ENCODE measurements at places on chromosomes 12 and 14.

DNA sequence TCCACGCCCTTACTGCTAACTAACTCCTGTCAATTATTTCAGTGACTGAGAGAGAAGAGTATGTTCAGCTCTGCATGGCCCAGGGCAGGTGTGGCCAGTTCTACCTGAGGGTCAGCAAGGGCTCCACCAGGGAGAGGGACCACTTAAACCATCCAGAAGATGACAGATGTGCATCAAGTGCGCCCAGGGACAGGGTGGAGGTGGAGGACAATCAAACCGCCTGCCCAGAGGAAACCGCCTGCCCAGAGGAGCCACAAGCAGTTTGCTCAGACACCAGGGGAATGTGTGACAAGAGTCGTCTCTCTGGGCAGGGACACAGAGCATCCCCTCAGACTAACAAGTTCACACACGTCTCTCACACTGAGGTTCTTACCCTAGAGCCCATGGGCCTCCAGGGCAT is 14.5 kb downstream of the DPF3 start:
- DNase-seq = no peak

DNA sequence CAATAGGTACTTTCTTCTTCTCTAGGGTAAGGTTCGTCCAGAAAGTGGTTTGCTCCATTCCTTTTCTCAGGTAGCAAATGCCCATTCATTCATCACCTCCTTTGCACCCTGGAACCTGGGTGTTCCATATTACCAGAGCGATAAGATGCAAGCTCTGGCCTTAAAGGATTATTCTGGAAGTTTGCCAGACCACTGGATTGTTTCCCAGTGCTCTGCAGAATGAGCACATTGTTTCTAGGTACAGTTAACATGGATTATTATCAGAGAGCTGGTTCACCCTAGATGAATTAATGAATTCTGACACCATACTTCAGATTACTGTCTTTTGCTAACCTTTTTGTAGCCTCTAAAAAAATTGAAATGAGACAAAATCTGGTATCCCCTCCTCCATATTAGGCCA is 170.9 kb upstream of the BMP4 start:
- DNase-seq = no peak

GRCh38 chr12:128685903-128686475 is 137.8 kb downstream of the SLC15A4 start:
- DNase-seq = no peak

GRCh38 chr12:132765361-132765760 is 3.7 kb upstream of the ANKLE2 start:
- no peak for DNase-seq

GRCh38 chr14:52342849-52343596 is 28.9 kb downstream of the PTGER2 start:
- no peak for DNase-seq

- DNase-seq = no peak
Measured at GRCh38 chr12:114030451-114030850, 64.3 kb upstream of the RBM19 start.

GRCh38 chr12:96822641-96823040 is 84.4 kb upstream of the NEDD1 start:
- no peak for DNase-seq

DNA sequence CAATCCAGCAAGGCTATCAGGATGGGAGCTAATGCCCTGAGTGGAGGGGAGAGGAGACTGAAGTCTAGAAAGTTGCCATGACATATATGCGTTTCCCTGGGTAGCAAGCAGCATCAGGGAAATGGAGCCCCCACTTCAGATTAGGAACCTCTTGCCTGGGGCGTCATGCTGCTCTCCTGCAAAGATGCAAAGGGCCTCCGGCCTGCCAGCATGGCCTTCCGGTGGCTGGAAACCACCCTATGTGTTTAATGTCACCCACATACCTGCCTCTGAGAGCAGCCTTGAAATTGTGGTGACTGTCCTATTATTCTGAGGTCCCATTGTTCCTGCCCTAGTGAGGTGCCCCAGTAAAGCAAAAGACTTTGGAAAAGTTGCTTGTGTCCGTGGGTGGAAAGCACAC is 10.0 kb upstream of the IFI27L2 start:
- no peak for DNase-seq

- no peak for DNase-seq
Measured at GRCh38 chr14:100328495-100329163, 5.5 kb downstream of the SLC25A47 start.

GRCh38 chr14:54754623-54755386 is 147.8 kb downstream of the GCH1 start:
- DNase-seq = no peak

- no peak for DNase-seq
Measured at GRCh38 chr14:104202259-104203070, 64.1 kb downstream of the KIF26A start.

DNA sequence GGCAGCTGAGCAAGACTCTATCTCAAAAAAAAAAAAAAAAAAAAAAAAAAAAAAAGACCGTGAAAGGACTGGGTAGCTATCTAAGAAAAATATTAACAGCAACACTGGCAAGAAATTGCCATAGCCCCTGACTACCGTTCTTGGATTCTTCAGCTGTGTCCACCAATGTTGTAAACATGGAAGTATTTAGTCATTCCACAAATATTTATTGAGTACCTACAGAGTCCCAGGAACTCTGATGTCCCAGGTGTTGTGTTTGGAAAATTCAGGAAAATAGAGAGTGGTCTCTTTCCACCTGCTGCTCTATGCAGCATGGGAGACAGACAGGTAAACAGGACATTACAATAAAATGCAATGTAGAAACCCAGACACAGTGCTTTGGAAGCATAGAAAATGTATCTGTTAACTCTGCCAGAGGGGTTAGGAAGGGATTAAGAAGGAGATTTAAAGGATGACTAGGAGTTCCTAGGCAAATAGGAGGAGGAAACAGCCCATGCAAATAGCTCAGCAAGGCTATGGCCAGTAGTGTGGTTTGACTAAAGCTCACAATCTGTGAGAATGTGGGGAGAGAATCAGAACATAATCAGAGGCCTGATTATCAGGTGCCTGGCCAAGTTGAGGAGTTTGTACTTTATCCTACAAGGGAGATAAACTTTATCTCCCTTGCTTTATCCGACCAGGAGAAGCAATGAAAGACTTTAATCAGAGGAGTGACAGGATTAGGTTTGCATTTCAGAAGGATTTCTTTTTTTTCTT is 2.1 kb upstream of the DLST start:
- no peak for DNase-seq

- DNase-seq = peak; percentile 93
Measured at GRCh38 chr12:69161829-69162228, 77.5 kb upstream of the CPSF6 start.

DNA sequence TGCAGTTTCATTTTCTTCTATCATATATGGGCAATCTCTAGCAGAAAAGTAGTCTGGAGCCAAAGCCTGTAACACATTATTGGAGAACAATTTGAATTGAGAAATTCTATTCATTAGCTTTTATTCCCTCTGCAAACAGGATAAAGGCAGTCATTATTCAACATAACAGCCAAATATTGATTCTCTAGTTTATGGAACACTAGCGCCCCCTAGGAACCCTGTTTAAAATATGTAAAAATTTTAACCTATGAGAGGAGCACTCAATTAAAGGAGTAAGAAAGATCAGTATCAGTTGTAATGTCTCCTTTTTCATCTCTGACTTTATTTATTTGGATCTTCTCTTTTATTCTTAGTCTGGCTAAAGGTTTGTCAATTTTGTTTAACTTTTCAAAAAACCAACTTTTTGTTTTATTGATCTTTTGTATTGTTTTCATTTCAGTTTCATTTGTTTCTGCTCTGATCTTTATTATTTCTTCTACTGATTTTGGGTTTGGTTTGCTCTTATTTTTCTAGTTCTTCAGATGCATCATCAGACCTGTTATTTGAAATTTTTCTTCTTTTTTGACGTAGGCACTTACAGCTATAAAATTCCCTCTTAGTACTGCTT is 4.8 kb upstream of the LMNTD1 start:
- DNase-seq = peak; percentile 22

- DNase-seq = no peak
Measured at GRCh38 chr12:130219929-130220705, 57.9 kb downstream of the FZD10 start.

- no peak for DNase-seq
Measured at GRCh38 chr14:51401272-51401671, 161.2 kb downstream of the TMX1 start.

DNA sequence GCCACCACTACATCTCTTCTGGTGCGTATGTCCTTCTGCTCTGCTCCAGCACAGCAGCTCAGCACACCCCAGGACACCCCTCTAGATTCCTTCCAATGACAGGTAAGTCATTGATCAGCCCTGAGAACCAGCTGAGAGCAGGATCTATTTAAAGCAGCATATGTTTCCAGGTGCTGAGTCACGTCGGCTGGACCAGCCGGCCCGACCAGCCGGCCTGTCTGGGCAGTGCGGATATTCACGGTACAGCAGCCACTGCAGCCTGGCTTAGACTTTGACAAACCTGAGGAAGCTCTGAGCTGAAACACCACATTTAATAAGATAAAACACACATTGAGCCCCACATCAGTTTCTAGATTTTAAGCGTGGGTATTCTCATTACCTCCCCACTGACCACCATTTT is 31.8 kb upstream of the RPH3A start:
- no peak for DNase-seq

DNA sequence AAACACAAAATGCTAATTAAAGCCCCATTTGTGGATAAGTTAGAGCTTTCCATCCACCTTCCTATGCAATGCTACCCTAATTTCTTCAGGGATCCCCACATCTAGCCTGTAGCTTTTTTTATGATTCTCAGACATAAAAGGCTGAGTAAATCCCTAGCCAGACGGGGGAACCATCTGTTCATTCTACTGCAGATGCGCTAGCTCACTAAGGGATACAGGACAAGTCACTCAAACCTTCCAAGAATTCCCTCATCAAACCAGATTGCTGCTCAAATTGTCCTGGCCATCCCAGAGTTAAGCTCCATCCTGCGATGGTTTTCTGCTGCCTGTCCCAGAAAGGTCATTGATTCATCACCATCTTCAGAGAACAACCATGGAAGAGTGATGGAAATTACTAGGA is 56.7 kb downstream of the MYRFL start:
- no peak for DNase-seq

Data from activated CD4-positive, alpha-beta T cell treated with anti-CD3 and anti-CD28 coated beads, Interleukin-10, Interleukin-2, amounts not matched to agents 100 ng/mL and 50 ng/mL, durations not matched to agents 16 hours and 8 hours (primary cell).